ENCODE measurements at places on chromosomes 1 and 21.

DNA sequence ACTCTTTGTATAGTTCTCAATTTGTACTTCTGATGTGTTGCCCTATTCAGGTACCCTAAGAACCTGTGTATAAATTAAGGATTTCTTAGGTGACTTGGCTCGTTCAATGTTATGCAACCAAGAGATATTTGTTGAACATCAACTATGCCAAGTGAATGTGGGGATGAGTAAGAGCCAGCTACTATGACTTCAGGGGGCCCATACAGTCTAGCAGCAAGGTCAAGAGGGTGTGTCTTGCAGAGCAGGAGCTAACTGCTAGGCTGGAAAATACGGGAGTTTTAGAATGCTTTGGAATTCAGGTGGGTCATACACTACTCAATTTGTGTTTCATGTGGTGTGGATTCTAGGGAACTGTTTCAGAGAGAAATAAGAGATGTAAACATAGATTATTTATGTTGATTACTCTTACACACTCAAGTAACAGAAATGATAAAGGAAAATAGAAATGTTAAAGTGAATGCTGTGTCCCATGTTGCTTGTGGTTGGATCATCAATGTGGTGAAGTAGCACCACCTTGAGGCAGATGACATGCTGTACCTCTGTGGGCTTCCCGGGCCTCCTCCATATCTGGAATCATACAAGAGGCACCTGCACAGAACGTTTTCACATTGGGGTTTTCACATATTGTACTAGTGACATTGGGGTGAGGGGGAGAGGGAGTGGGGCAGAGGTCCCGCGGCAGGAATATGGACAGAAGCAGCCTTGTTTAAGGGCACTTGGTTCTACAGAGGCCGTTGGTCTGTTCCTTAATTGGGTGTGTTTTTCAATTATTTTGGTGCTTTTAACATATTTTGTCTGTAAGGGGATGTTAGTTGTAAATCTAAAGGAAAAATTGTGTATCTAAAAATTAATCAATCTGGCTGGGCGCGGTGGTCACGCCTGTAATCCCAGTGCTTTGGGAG lies 12.4 kb downstream of the ARPC5 start:
- DNase-seq: peak; percentile 83

- peak; percentile 85 for DNase-seq
These were observed 99.9 kb upstream of the SOD1 start for GRCh38 chr21:31559368-31560119.

DNA sequence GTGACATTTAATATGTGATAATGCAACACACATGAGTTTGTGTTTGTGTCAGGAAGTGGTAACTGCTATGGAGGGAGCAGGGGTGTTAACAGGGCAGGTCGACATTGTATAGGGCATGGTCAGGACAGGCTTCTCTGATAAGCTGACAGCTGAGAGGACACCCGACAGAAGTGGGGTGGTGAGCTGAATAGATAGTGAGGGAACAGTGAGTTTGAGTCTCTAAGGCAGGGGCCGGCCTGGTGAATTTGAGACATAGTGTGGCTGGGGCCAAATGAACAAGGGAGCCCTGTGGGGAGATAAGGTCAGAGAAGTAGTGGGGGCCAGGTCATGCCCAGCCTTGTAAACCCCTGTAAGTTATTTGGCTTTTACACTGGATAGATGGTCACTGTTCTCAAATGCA lies 217.4 kb upstream of the KIAA0040 start:
- DNase-seq: no peak

- peak; percentile 29 for DNase-seq
These were observed 1388.1 kb downstream of the AMY1C start for GRCh38 chr1:105137543-105138457.

GRCh38 chr21:32309906-32310460 lies 11.3 kb downstream of the MRAP start:
- DNase-seq: no peak

- no peak for DNase-seq
These were observed 110.2 kb upstream of the APP start for GRCh38 chr21:26280775-26281174.

GRCh38 chr1:162210196-162210595 lies 140.7 kb downstream of the NOS1AP start:
- DNase-seq: no peak

DNA sequence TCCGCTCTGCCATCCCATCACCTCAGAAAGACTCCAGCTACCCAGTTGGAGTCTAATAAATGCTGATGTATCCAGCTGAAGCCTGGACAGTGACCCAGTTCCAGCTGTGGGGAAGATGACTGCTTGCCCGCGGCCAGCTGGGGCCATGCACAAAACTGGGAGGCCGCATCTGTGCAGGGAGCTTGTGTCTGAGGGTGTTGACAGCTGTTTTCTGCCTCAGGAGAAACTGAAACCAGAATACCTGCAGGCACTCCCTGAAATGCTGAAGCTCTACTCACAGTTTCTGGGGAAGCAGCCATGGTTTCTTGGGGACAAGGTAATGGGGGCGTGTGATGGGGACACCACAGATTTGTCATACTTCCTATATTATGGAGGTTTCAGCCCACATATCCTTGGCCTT lies 3.2 kb downstream of the GSTM2 start:
- DNase-seq: no peak

GRCh38 chr1:205792961-205793673 lies 17.8 kb upstream of the RAB29 start:
- no peak for DNase-seq

DNA sequence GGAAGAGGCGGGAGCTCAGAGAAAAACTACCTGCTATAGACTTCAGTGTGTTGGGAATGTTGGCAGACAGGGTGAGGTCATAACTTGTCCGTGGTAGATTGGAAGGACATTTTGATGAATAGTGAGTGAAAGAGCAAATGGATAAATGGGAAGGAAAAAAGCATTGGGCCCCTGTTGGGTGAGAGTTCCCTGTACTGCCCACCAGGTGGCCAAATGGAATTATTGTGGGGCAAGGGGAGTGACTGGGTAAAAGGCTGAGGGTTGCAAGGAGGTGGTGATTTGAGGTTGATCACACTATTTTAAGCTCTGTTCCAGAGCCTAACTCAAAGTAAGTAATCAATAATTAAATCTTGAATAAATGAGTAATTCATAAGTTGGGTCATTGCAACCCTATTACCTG lies 60.4 kb downstream of the MRPS6 start:
- DNase-seq: no peak

DNA sequence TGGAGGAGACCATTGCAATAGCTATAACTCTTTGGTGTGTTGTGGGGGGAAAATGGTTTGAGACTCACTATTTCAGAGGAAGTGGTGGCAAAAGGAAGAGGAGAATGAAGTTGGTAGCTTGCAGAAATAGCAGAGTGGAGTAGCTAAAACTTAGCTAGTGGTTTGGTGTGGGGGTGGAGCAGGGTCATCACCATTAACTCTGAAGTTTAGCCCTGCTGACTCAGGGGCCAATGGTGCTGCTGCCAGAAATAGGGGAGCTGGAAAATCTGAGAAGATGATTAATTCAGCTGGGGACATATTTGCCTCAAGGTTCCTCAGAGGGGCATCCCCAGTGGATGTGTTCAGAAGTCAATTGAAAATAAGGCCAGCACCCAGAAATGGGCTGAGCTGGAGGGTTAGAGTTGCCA lies 65.4 kb downstream of the RUNX1 start:
- no peak for DNase-seq

DNA sequence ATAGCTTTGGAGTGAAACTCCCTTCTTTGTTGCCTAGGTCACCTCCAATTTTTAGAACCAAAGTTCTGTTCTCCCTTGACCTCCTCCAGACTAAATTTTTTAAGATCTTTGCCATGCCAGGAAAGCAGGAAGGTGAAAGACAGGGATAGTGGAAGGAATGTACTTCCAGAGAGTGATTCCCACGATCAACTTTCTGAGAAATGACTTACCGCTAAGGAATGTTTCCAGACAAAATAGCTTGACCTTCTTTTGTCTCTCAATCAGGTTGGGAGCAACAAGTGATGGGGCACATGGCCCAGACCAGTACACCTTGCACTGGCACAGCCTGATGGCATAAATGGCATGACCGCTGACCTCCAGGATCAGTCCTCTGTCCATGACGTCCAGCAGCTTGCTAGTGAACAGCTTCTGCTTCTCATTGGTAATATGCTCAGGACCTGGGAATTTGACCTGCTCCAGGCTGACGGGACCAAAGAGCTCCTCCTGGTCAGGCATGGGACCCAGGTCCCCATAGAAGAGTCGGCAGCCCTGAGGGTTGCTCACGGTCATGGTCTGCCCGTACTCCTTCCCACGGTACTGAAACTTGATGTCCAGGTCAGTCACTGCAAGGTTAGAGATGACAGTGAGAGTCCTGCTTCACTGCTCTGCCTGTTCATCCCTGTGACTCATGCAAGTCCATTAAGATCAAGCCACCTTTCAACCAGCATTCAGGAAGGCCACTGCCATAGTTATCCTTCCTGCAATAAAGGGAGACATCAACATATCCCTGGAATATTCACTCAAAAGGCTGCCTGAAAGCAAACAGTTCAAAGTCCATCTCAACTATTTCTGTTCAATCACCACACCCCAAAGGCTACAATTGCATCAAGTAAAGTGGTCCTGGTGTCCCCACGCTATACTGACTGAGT lies 6.2 kb upstream of the C1orf74 start:
- DNase-seq: no peak

DNA sequence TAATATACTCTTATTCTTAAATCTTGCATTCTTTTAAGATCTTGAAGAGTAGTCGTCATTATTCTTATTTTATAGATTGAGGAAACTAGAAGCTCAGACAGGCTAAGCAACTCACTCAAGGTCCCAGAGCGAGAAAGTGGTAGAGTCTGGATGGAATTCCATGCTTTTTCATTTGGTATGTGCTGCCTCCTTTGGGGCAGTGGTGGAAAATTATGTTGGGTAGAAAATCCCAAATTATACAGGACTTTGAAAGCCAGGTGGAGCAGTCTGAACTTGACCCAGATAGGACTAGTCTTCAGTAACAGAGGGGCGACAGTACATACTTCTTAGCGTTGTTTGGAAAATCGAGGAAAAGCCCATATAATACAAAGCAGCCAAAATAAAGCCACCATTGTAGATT lies 205.6 kb downstream of the ATG4C start:
- no peak for DNase-seq

GRCh38 chr1:211066781-211067384 lies 67.1 kb downstream of the KCNH1 start:
- no peak for DNase-seq

DNA sequence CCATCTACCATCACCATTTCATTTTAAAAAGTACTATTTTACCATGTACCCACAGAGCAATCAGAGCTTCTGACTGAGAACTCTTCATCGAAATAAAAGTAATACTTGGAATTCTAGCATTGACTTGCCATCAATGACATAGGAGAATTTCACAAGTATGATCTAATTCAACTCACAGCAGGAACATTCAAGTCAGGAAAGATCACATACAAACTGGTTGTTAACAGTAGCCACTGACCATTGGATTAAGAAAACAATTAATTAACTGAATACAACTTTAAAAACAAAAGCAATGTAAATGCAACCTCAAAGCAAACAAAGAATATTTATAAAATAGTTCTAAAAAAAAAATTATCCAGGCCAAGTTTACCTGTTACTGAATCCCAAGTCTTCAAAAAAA lies 18.8 kb downstream of the RNF115 start:
- DNase-seq: peak; percentile 78

DNA sequence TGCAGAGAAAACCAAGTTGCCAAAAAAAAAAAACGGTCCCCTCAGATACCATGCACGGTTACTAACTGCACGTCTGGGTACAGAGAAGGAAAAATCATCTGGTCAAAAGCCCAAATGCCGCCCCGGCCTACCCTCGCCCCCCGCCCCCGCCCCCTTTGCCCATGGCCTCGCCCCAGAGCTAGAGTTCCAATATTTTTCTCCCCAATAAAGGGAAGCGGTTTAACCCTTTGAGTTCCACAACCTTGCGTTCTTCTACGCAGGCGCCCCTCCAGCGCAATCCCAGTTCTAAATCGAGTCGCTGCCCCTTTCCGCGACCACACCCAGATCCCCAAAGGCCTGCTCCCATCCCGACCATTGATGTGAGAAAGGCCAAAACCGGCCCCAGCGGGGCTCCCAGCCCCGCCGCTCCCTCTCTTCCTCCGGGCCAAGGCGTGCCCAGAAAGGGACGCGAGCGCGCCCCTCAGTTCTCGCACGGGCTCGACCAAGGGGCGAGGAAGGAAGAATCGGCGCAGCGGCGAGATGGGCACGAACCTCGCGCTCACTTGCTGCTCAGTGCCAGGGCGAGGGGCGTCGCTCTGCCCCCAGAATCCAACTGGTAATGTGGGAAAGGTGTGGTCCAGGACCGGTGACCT lies 797 bp downstream of the WDR47 start:
- no peak for DNase-seq

DNA sequence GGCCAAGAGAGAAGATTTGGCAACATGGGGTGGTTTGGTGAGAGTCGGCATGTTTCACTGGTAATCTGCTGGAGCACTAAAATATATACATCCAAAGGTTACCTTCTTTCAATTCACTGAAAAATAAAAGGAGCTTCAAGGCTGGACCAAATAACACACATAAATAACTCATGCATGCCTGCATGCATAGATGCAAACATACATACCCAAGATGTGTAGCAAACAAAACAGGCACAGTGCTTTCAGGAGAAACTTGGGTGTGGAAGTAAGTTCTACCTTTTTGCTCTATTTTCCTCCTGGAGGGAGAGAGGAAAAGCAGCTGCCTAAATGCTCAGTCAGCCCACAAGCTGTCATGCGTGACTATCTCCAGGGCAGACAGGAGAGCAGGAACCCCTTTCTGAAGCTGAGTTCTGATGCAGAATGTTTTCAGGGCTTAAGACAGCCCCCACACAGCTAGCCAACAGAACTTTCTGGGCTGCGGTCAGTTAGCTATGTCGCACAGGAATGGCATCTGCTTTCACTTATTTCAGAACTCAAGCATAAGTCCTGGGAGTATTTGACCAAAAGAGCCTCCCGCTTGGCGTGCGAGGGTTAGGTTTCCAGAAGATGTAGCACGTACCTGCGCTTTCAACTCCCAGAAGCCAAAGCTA lies 166.2 kb downstream of the TOMM20 start:
- peak; percentile 72 for DNase-seq

DNA sequence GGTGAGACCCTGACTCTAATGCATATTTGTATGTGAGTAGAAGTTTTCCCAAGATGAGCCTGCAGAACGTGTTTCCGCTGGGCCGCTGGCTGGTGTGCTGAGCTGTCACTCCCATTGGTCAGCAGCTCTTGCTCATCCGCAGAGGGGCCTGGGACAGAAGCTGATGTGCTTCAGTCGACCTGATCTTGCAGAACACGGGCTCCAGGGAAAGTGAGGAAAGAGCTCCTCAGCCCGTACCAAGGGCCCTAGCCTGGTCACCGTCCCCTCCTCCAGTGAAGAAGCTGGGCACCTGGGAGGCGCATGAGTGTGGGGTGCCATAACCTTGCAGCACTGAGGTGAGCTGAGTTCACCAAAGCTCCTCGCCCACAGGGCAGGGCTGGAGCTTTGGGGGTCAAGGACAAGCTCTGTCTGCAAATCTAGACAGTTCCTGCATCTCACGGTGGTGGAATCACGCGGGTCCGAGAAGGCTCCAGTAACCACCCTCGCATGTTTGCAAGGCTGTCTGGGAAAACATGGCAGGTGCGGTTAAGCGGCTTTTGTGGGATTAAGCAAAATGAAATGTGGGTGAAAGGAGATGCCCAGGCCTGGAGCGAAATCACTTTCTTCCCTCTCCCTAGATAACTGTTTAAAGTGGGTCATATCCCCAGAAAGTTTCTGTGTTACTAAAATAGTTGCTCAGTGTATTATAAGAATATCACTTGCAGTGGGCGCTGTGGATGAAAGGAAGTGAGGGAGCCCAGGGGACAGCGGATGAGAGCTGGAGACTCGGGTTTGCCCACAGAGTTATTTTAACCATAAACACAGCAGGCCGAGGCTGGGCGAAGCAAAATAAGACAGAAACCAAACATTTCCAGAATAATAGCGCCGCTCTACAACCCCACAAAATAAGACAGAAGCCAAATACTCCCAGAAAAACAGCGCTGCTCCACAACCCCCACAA lies 33.1 kb upstream of the LRRC3 start:
- no peak for DNase-seq

Data from NCI-H460 (cell line).